ENCODE measurements at places on chromosomes 6 and 20.

GRCh38 chr6:11700118-11700718 lies 78.4 kb downstream of the ADTRP start:
- no peak for DNase-seq

DNA sequence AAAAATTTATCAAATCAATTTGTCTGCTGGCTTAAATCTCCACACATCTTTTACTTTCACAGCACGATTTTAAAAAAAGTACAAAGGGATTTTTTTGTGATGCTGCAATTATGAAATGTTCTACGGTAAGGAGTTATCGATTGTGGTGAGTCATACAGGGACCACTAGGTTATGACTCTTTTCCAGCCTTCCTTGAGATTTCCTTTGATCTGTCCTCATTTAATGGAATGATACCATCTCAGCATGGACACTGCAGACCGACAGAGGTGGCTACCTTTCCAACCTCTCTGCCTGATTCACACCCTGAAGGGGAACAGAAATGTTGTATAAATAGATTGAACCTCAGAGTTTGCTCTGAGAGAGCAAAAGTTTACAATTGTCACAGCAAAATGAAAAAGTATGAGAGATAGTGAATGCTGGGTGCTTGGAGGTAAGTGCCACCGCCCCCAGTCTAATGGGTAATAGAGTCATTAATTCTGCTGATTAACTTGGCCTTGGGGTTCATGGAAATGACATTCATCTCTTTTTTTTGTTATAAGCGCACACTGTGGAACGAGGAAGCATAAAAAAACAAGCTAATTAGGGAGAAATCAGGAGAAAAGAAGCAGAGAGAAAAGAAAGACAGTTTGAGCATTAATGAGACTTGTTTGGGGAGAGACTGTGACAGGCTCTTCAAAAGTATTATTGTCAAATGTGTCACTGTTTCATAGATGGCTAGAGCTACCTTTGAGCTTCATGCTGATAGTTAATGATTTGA lies 306.0 kb downstream of the RNF144B start:
- DNase-seq = no peak

GRCh38 chr6:117482240-117483003 lies at the start of gene DCBLD1:
TSS of gene DCBLD1 (plus strand) at chr6:117482674. CDS start at chr6:117482782, 108 bp downstream.
- DNase-seq = peak; percentile 62

DNA sequence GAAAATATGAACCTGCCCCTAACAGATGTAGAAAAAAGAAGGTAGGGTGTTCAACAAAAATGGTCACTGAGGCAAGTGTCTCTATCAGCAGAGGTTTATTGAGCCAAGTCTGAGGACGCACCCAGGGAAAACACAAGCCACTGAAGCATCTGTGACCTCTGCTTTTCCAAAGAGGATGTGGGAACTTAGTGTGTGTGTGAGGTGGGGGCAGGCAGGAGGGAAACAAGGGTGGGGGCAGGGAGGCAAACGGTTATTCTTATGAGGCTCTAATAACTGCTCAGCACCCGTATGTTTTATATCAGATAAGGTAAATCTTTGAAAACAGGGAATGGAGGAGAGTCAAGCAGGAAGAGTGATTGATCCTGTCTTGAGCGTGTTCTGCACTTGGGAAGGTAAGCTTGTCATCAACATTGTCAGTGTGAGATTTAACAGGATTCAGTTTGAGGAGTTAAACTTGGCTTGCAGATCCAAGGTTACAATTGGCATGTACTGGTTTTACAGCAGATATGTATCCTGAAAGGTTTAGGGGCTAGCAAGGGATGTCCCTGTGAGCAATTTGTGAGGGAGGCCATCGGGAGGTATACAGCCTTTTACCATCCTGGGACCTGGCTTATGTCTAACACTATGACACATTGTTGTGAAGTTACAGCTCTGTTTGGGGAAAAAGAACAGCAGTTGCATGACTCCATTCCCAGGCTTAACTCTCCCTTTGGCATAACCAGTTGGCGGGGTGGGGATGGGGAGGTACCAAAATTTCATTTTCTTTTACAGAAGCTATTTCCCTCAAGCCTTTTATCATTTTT lies 33.7 kb downstream of the NINL start:
- DNase-seq = no peak

DNA sequence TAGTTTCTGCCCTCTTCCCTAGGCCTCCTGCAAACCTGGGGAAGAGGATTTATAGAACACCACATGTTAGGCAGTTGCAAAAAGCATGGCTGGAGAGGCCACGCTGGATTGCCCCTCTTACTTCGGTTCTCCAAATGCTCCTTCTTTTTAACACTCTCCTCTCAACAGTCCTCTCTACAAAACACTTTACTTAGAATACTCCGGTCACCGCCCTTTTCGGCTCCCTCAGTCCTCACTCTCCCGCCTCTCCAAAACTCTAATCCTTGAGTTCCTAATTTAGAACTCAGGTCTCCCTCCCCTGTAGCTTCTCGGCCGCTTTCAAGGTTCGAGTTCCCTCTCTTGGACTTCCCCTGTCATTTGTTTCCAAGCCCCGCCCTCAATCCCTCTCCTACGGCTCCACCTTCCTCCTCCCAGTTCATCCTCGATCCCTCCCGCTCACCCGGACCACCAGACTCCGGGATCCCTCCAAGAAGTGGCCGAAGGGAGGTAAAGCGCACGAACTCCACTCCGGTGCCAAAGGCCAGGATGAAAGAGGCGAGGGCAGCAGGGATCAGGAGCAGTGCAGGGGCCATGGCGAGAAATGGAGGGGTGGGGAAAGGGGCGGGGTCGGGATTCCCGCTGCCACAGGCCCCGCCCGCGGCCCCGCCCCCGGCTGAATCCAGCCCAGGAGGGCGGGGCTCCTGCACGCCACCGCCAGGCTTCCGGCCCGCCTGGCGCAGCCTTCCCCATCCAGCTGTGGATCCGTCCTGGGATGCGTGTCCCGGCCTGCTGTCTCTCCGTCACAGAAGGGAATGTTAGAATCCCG lies at the start of gene NRM:
NRM (minus strand) TSS at position 582 of the 805 bp plus-strand sequence; CDS start at position 572, 10 bp downstream.
- peak; percentile 78 for DNase-seq

DNA sequence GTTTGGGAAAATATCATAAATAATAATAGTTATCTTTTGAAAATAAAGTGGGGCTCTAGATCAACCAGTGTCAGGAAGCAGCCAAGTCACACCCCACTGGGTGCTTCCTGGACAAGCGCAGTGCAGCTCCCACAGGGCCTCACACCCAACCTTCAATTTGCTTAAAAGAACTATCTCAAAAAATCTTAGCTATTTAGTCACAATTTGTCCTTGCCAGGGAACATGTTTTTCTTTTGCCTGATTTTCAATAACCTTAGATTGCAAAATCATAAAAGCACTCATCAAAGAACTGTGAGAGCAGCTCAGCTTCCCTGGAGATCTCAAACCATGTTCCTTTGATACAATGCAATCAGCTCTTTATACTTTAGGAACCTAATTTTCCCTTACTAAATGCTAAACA lies 1.6 kb upstream of the NCOA7 start:
- DNase-seq = no peak

GRCh38 chr6:43768506-43768860 lies 1.5 kb upstream of the VEGFA start:
- no peak for DNase-seq

DNA sequence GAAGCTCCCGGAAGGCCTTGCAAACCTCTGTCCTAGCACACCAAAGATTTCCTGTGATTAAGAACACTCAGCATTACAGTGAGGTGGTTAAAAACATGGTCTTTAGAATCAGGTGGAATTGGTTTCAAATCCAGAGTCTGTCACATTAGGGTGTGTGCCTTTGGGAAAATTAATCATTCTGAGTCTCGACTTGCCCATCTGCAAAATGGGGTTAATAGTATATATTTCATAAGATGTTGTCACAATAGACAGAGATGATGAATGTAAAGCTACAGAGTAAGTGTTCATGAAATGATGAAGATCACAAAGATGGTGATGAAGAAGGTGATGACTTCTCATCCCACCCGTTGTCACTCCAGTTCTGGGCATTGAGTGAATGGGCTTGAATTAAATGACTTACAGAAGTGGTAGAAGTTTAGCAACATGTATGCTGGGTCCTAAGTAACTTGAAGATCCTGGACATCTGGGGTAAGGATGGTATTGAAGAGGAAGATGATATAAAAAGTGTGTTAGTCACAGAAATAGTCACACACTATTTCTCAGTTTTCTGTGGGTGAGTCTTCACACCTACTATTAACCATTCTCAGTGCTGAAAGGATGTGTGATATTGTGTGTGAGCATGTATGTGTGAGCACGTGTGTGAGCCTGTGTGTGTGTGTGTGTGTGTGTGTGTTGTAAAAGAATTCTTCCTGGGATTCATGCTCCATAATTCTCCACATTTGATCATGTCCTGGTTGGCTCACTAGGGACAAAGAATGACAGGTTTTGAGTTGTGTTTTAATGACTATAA lies 28.0 kb upstream of the NEDD9 start:
- DNase-seq = no peak

DNA sequence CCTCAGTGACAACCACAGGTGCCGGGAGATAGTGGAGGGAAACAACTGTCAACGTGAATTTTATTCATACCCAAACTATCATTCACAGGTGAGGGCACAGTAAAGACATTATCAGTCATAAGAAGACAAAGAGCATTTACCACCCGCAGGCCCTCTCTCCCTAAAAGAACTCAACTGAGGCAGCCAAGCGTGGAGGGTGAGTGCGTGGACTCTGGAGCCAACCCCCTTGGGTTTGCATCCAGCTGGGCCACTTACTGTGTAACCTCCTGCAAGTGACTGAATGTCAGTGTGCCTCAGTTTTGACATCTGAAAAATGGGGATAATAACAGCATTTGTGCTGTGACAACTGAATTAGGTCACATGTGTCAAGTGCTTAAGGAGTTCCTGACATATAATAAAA lies 70.6 kb upstream of the KCNK16 start:
- no peak for DNase-seq

- no peak for DNase-seq
Observed at GRCh38 chr6:148969603-148970061, 222.8 kb downstream of the UST start.

- peak; percentile 84 for DNase-seq
Observed at GRCh38 chr6:17962436-17963031, 24.9 kb downstream of the KIF13A start.

GRCh38 chr6:53892707-53893106 lies 97.9 kb downstream of the LRRC1 start:
- no peak for DNase-seq

- no peak for DNase-seq
Observed at GRCh38 chr6:21265034-21265729, 328.4 kb upstream of the SOX4 start.

DNA sequence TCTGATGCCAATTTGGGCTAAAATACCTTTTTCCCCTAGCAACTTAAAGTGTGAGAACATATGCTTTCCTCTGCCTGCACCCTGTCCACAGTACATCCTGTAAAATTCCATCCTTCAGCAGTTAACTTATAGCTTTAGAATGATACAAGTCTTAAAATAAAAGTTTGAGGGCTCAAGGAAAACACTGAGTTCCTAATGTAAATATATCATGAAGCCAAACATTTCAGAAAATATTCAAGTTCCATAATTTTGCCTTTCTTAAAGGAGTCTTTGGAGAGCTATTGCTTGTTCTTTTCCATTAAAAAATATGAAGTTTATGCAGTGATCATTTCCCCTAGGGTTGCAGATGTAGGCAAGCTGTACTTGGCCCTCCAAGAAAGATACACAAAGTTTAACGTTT lies 303.8 kb downstream of the COL12A1 start:
- DNase-seq = no peak

DNA sequence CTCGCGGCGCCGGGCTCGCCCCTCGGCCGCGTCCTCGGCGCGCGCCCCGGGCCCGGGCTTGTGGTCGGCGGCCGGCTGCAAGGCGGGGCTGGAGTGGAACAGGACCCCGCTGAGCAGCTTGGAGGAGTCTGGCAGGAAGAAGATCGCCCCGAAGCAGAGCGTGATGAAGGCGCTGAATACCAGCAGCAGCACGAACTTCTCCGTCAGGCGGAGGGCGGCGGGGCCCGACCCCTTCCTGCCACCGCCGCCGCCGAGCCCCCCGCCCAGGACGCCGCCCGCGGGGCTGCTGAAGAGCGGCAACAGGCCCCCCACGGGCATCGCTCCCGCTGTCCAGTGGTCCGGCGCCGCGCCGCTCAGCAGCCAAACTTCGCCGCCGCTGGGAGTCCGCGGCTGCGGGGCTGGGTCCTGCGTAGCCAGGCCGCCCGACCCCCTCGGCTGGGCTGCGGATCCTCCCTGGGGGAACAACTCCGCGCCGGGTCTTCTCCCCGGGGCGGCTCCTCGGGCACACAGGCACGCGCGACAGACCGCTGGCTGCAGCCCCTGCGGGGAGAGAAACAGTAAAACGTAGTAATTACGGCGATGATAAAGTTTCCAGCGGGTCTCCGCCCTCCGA lies 707 bp downstream of the MAN1A1 start:
- no peak for DNase-seq

DNA sequence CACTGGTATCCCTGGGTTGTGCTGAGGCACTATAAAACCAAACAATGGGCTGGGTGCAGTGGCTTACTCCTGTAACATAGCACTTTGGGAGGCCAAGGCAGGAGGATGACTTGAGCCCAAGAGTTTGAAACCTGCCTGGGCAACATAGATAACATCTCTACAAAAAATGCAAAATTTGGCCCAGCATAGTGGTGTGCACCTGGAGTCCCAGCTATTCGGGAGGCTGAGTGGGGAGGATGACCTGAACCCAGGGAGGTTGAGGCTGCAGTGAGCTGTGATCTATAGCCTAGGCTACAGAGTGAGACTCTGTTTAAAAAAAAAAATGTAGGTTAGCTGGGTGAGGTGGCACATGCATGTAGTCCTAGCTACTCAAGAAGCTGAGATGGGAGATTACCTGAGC lies 7.7 kb upstream of the SLC4A11 start:
- no peak for DNase-seq

- DNase-seq = no peak
Observed at GRCh38 chr20:36496707-36497669, 44.3 kb upstream of the MYL9 start.

GRCh38 chr20:63425846-63426485 lies 46.5 kb downstream of the KCNQ2 start:
- DNase-seq = no peak

GRCh38 chr6:148249679-148250375 lies 92.8 kb upstream of the SASH1 start:
- no peak for DNase-seq

DNA sequence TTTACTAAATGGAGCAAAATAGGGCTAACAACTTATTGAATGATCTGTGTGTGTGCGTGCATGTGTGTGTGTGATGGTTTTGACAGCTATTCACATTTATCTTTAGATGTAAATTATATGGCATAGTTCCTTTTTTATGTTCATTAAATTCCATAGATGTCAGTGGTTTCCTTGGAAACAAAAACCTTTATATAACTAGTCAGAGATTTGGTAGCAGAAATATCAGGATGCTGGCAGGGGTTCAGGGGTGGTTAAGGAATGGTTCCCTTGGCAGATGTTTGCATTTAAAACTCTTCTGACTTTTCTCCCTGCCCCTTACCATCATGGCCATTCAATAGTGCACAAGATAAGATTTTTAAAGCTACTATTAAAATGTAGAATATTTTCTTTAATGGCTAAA lies 256.6 kb downstream of the PLCB1 start:
- DNase-seq = no peak

GRCh38 chr6:84428300-84428907 lies 201.0 kb upstream of the CEP162 start:
- no peak for DNase-seq

DNA sequence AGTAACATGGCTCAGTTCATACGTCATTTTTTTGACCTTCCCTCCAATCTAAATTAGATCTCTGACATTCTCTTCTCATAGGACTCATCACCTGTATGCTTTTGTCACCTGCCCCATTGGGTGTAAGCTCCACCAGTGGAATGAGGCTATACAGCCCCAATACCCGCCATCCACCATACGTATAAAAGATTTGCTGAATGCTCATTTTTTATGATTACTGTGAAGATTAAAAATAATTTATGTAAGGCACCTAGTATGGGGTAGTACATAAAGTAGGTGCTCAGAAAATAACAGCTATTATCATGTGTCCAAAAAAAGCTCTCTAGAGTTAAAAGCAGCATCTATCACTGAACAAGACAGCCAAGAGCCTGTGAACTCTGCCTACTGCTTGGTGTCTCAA lies 24.1 kb downstream of the NCOA5 start:
- no peak for DNase-seq

All from H54 (cell line).